Stimulated activated CD4-positive, alpha-beta T cell treated with anti-CD3 and anti-CD28 coated beads, Interleukin-12 subunit alpha, Interleukin-12 subunit beta, amount 100 ng/mL, for 48 hours (primary cell): ENCODE measurements at places on chromosomes 13 and 19.
A peak's percentile ranks its signal among the peaks of the same experiment; 100 is the strongest.

GRCh38 chr19:6772866-6773322 lies 386 bp downstream of the VAV1 start:
- no peak for DNase-seq

DNA sequence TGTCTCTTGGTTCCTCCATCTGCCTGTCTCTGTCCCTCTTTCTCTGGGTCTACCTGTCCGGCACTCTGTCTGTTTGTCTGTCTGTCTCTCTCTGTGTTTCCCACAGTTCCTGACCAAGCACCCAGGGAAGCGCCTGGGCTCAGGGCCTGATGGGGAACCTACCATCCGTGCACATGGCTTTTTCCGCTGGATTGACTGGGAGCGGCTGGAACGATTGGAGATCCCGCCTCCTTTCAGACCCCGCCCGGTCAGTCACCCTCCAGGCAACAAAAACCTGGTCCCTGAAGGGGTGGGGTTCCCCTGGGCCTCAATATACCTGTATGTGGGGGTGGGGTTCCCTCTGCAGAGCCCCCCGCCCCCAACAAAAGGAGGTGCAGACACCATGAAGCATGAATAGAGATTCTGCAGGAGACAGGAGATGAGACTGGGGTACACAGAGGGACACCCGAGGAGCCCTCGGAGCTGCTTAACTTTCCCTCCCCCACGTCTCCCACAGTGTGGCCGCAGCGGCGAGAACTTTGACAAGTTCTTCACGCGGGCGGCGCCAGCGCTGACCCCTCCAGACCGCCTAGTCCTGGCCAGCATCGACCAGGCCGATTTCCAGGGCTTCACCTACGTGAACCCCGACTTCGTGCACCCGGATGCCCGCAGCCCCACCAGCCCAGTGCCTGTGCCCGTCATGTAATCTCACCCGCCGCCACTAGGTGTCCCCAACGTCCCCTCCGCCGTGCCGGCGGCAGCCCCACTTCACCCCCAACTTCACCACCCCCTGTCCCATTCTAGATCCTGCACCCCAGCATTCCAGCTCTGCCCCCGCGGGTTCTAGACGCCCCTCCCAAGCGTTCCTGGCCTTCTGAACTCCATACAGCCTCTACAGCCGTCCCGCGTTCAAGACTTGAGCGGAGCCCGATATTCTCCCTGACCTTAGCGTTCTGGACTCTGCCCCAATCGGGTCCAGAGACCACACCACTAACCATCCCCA lies 2.6 kb upstream of the CACNG7 start:
- peak; percentile 69 for DNase-seq

DNA sequence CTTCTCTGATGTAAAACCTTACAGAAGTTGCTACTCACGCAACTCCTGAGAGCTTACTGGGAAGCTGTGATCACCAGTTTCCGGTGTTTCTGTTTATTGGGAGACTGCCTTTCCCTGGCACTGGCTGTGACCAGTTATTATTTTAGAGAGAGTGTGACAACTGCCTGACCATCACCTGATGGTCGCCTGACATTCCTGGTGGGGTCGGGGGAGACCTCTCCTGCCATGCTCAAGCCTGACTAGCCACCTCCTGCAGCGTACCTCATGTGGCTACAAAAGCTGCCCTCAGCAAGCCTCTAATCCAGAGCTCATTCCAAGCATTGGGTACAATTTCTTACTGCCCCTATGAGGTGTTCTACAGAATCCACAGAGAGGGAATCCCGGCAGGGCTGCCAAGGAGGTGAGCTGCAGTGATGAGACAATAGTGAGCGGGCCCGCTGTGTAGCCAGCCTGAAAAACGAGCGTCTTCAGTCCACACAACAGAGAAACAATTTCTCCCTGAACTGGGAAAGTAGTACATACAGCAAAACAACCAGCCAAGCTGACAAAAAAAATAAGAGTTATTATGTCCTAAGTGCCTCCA lies 28.7 kb downstream of the GJA3 start:
- DNase-seq, result no peak

- no peak for DNase-seq
Observed at GRCh38 chr13:45490068-45490467, 25.3 kb downstream of the COG3 start.

- DNase-seq, result no peak
Observed at GRCh38 chr19:42560731-42561130, 32.5 kb upstream of the CEACAM1 start.
